ENCODE measurements at places on chromosomes 4 and X. TPM values are rescaled to one million over a fixed set of nuclear protein-coding genes. Genes with fewer than 3 reads are reported as not detected.

CXCL3 gene
- total RNA-seq, result not detected

CXCL13 gene
- 0.44 TPM for total RNA-seq

GLRA3 gene
- total RNA-seq, result 0.12 TPM

SHROOM4 gene
- not detected for total RNA-seq

NRK gene
- total RNA-seq, result not detected

HTN3 gene
- not detected for total RNA-seq

DMRTC1 gene
- 0.71 TPM for total RNA-seq

GRCh38 chrX:103063918-103064434 lies at the start of gene BEX1:
Gene BEX1, minus strand, starts transcription at chrX:103064171. Its CDS starts 897 bp downstream, at chrX:103063274.
- no peaks in the 10 kb centered on the region for H3K4me1 ChIP-seq
- no peak for DNase-seq
- H3K27me3 ChIP-seq, result peaks cover 11% of the 10 kb centered on the region
- no peak within 1 kb of the TSS for H3K27ac ChIP-seq

DNA sequence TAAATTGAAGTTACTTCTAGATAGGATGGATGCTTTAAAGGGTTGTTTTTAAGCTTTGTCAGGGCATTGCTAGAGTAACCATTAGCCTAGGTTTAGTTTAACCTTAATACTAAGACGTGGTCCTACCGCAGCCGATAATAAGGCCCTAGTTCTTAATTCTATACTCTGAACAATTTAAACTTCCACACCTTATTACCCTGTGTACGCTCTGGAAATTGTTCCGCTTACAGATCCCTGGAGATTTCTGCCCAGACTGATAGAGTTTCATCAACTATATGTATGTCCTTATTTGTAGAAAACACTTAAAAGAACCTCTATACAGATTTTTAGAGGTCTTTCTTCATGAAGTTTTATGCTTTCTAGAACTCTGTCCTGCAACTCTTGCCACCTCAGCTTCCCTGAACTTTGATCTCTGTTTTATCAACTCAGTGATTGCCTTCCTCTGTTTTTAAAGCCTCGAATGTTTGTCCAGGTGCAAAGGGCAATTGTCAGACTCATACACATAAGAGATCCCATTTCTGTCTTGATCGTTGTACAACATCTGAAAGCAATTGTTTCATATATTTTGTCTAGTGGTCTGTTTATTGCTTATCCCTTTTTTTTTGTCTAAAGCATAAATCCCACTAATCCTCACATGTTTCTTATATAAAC lies 71.1 kb upstream of the VCX start:
- no peak for DNase-seq
- no peaks in the 10 kb centered on the region for H3K27me3 ChIP-seq
- H3K4me3 ChIP-seq, result no peak overlapping the region
- H3K36me3 ChIP-seq, result no peaks in the 10 kb centered on the region
- no peak overlapping the region for H3K27ac ChIP-seq

DNA sequence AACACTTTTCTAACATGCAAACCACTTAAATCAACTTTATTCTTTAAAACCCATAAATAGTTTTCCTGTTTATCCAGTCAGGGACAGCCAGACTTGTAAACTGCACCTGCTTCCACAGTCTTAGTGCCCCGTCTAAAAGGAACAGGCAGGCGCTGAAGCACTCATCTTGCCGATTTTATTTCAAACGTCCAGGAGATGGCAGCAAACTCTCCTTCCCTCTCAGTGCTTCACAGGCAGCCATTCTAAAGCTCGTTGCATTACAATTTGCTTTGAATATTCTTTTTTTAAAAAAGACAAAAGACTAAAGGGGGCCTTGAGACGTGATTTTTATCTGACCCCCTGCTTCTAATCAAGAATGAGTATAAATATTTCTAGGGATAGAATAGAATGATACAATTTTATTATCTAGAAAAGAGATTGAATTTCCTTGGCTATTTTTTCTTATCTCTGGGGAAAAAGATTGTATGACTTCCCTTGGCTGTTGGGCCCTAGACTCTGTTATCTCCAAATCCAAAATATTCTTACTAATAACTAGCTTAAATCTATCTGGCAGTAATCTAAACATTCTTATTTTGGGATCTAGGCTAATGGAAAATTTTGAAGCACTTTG lies 93.6 kb upstream of the MYOZ2 start:
- no peaks in the 10 kb centered on the region for H3K27me3 ChIP-seq
- no peak overlapping the region for H3K4me3 ChIP-seq
- no peak for DNase-seq
- H3K4me1 ChIP-seq, result peaks cover 5% of the 10 kb centered on the region
- H3K27ac ChIP-seq, result no peak overlapping the region

GRCh38 chr4:186723292-186724057 lies at the start of gene FAT1:
Gene FAT1, minus strand, starts transcription at chr4:186723856. Its CDS starts 14,029 bp downstream, at chr4:186709827.
- peaks cover 48% of the 10 kb centered on the region for H3K27me3 ChIP-seq
- H3K36me3 ChIP-seq, result no peaks in the 10 kb centered on the region
- H3K4me1 ChIP-seq, result peaks cover 19% of the 10 kb centered on the region
- H3K27ac ChIP-seq, result no peak within 1 kb of the TSS
- H3K4me3 ChIP-seq, result no peak within 1 kb of the TSS

DNA sequence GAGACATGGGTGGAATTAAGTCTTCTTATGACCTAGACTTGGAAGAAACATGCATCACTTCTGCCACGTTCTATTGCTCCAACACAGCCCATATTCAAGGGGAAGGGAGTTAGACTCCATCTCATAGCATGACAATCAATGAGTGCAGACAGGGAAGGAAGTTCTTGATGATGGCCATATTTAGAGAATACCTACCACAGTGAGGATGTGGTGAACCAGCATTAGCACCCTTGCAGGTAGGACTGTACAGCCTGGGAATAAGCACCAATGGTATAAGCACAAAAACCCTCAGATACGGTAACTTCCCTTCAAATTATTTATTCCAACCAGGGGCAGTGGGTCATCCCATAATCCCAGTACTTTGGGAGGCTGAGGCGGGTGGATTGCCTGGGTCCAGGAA lies 29.8 kb downstream of the PAGE2 start:
- H3K27me3 ChIP-seq, result peaks cover 1% of the 10 kb centered on the region
- DNase-seq, result no peak
- H3K27ac ChIP-seq, result no peak overlapping the region
- H3K36me3 ChIP-seq, result no peaks in the 10 kb centered on the region

GRCh38 chr4:45987858-45988257 lies 136.0 kb downstream of the GABRG1 start:
- H3K27ac ChIP-seq, result no peak overlapping the region
- DNase-seq, result no peak
- H3K4me1 ChIP-seq, result no peaks in the 10 kb centered on the region
- no peaks in the 10 kb centered on the region for H3K36me3 ChIP-seq

- no peak for DNase-seq
- peaks cover 8% of the 10 kb centered on the region for H3K27me3 ChIP-seq
- no peak overlapping the region for H3K4me3 ChIP-seq
- no peak overlapping the region for H3K27ac ChIP-seq
- H3K4me1 ChIP-seq, result no peaks in the 10 kb centered on the region
These were observed 9.3 kb downstream of the CETN2 start for GRCh38 chrX:152821145-152821765.

- H3K27ac ChIP-seq, result no peak overlapping the region
- no peak for DNase-seq
These were observed 109.9 kb upstream of the DDX53 start for GRCh38 chrX:22889819-22890218.

DNA sequence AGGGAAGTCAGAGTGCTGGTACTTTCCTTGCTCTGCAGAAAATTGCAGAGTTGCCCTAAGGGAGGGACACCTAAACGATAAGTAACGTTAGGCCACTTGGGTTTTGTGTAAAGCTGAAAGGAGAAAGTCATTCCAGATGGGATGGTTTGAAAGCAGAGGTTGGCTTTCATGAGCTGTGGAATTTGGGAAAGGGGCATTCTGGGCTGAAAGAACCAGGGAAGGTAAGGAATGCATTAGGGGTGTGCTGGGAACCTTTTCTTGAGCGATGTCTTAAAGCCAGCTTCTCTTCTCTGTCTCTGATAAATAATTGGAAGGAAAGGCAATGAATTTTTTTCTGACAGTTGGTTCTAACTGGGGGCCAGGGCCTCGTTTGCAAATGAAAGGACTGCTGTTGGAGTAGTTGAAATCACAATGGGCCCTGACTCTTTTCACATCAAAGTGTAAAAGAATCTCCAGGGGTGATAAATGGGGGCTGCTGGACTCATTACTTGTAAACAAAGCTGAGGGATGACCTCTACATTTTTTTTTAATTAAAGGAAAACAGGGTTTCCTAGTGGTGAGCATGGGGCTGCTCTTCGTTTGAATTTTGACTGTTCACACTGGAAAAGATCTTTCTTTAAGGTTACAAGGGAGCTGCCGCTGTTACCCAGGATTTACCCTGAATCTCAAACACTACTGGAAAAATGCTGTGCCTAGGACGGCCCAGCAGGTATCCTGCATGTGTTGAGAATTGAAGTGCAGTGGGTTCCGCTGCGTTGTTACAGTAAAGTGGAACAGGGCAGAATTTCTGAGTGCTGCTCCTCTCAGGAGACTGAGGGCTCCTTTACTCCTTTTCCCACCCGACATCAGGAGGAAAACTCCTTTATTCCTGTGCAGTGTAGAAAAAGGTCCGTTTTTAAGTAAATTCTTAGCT lies 25.0 kb downstream of the AFF1 start:
- no peak for DNase-seq
- peaks cover 54% of the 10 kb centered on the region for H3K4me1 ChIP-seq
- no peaks in the 10 kb centered on the region for H3K27me3 ChIP-seq
- peaks cover 8% of the 10 kb centered on the region for H3K36me3 ChIP-seq
- H3K4me3 ChIP-seq, result no peak overlapping the region
- peak overlapping the region; percentile 16 for H3K27ac ChIP-seq

- H3K36me3 ChIP-seq, result peaks cover 77% of the 10 kb centered on the region
- H3K4me3 ChIP-seq, result peak overlapping the region; percentile 56
- DNase-seq, result no peak
- peaks cover 89% of the 10 kb centered on the region for H3K4me1 ChIP-seq
- H3K27me3 ChIP-seq, result no peaks in the 10 kb centered on the region
These were observed 30.5 kb downstream of the RHOH start for GRCh38 chr4:40227284-40227683.

GRCh38 chr4:37639551-37640285 lies 46.5 kb downstream of the RELL1 start:
- no peak overlapping the region for H3K27ac ChIP-seq
- no peak overlapping the region for H3K4me3 ChIP-seq
- no peaks in the 10 kb centered on the region for H3K36me3 ChIP-seq
- DNase-seq, result no peak
